ENCODE measurements at places on chromosomes 5 and 9.
A peak's percentile ranks its signal among the peaks of the same experiment; 100 is the strongest.

GRCh38 chr9:108994695-108995094 lies 18.6 kb downstream of the CTNNAL1 start:
- peak; percentile 52 for DNase-seq

DNA sequence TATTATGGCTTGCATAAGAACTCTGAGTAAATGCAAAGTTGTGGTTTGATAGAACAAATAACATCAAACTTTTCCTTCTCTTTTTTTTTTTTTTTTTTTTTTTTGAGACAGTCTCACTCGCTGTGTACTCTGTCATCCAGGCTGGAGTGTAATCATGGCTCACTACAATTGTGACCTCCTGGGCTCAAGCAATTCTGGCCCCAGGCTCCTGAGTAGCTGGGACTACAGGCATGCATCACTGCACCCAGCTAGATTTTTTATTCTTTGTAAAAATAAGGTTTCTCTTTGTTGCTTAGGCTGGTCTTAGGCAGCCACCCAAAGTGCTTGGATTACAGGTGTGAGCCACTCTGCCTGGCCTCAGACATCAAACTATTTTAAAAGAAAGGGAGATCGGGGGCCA lies 19.0 kb upstream of the PTGER4 start:
- no peak for DNase-seq

- DNase-seq, result peak; percentile 93
These were observed 16.6 kb upstream of the HEMGN start for GRCh38 chr9:97954550-97954989.

- no peak for DNase-seq
These were observed 30.1 kb downstream of the ITGA1 start for GRCh38 chr5:52817818-52818217.

DNA sequence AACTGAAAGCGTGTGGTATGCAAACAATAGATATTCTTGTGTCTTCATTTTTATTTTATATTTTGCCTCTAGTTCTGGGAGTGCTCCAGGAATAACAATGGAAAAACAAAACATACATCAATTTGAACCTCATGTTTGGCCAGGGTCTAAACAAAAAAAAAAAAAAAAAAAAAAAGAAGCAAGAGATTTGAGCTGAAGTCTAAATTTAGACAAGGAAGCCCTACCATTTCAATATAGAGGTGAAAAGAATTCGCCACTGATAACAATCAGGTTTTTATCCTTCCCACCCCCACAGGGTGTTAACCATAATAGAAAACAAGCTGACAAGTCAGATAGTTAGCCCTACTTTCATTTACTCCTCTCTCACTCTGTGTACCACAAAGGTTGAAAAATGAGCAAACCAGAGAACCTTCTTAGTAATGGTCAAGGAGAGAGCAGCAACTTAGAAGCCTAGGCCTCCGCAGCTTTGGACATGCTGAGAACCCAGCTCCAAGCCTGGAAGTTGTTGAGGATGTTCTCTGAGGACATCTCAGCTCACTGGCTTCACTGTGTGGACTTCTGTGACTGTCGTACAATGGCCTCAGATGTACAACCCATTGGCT lies 118.2 kb upstream of the HMHB1 start:
- DNase-seq, result no peak

DNA sequence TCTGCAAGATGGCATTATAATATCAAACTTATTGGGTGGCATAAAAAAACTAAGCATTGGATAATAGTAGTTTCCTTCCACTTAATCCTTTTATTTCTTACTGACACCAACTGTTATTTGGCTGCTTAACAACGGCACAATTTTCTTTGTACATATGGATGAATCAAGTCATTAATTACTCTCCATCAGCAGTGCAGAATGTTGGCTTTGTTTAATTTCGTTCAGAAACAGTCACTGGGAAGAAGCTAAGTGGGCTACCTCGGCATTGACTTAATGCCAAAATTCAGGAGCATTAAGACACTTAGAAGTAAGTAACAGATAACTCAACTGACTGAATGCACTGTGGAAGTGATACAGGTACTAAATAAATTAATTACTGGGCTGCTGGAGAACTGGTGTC lies 460.4 kb downstream of the CTNND2 start:
- no peak for DNase-seq

- no peak for DNase-seq
These were observed 96.2 kb downstream of the TAF11L14 start for GRCh38 chr5:17730421-17730820.

- peak; percentile 32 for DNase-seq
These were observed 114.7 kb upstream of the TXNDC8 start for GRCh38 chr9:110452227-110452801.

DNA sequence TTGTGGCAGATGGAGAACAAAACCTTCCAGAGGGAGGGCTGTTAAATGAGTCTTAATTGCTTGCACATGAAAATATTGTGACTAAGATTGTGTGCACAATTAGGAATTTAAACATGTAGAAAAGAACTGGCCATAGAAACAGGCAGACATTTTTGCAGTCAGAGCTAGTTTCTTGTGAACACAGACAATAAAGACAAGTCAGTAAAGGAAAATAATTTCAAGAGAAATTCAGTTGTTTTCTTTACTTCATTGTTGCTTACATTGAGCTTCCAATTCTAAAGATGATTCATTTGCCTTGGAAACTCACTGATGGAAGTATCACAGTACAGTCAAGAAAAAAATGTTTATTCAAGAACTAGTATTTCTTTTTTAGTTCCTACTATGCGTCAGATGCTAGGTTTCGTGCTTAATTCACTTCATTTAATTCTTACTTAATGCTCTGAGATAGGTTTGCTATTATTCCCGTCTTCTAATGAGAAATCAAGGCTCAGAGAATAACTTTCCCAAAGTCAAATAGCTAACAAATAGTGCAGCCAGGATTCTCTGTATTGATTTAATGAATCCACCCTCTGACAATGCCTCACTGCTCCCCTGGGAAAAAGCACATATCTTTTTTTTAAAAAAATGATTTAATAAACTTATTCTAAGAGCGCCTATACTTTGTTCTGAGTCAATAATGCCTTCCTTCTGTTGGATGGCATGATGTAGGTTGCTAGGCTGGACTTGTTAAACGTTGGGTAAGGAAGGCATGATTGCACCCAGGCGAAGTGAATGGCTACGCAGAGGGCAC lies 581.4 kb downstream of the RAB3C start:
- DNase-seq, result no peak

GRCh38 chr5:129199308-129199707 lies 104.8 kb downstream of the ISOC1 start:
- DNase-seq, result no peak

DNA sequence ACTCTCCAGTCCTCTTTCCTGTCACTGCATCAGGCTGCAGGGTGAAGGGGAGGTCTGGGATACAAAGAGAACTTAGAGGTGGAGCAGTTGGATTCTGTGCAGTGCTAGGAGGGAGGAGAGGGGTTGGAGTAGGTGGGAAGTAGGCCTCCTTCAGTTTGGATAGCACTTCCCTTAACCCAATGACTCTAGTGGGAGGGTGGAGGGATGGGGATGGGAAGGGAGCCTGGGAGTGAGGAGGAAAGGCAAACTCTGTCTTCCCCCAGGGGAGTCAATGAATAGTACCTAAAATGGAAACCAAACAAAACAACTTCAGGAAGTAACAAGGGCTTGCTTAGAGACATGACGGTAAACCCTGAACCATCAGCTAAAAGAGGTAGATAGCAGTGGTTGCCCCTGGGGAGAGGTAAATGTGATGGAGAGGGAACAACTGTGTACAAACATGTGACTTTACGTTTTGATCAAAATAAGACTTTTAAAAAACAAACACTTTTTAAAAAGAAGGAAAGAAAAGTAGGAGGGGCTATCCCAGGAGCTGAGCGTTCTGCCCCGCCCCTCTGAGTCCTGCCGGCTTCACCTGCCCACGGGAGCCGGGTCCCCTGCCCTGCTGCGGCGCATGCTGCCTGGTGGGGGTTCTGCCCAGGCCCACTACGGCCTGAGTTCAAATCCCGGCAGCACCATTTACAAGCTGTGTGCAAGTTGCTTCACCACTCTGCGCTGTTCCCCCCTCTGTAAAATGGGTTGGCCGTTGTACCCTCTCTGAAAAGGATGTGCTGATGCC lies 30.9 kb downstream of the GSN start:
- DNase-seq, result no peak

DNA sequence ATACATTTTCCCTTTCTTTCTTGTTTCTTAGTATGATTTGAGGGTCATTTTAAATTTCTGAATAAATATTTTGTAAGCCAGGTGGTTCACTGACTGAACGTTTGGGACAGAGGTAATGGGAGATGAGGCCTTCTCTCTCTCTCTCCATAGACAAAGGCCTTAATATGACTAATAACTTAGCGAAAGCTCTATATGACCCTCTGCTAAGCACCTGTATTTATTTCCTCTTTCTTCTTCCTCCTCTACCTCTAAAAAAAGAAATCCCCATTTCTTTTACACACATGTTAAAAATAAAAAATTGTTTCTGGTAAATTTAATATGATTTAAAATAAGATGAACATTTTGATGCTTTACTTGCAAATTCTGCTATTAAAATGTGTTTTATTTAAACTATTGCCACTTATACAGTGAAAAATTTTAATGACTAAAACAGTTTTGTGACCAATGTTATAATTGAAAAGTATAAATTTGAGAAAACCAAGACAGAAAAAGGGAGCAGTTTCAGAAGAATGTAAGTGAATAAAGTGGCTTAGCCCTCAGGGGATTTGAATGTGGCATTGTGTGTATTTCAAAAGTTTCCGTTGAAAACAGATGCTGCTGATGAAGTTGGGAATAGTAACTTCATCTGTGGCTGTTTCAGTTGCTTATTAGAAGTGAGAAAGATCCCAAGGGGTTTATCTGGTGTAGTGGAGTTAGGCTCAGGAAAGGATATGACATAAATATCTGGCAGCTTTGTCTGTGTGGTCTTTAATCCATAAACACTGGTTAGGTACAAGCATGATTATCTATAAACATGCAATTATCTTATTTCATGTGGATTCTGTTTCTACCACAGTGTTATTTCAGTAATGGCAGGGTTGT lies 128.6 kb upstream of the GRHPR start:
- DNase-seq, result peak; percentile 44

DNA sequence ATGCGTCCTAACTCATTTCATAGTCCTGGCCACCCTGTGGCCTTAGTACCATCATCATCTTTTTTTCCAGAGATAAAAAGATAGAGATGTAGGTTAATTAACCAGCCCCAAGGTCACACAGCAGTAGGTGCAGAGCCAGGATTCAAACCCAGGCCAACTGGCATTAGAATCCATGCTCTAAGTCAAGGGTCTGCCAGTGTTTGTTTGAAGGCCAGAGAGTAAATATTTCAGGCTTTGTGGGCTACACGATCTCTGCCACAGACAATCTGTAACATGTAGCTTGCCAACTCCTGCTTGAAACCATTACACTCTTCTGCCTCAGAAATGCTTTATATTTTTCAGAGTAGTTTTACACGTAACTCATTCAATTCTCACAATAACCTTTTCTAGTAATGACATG lies 119.6 kb downstream of the EFNA5 start:
- DNase-seq, result no peak

- DNase-seq, result no peak
These were observed 110.8 kb downstream of the ADRB2 start for GRCh38 chr5:148937239-148937638.

DNA sequence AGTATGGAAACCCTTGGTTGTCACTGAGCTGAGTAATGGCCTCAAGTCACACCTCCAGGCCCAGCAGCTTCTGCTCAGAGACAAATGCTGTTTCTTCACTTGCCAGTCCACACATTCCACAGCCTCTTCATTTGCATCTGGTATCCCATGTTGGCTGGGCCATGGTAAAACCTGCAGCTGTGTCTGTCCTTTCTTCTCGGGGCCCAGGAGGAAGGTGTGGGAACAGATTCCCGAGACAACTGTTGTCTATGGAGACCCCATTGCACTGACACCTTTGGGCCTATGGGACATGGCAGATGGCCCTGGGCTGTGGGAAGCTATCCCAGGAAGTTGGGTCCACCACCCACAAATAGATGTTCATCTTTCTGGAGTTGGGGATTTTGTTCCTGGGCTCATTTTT lies 85.1 kb downstream of the MACROH2A1 start:
- no peak for DNase-seq

DNA sequence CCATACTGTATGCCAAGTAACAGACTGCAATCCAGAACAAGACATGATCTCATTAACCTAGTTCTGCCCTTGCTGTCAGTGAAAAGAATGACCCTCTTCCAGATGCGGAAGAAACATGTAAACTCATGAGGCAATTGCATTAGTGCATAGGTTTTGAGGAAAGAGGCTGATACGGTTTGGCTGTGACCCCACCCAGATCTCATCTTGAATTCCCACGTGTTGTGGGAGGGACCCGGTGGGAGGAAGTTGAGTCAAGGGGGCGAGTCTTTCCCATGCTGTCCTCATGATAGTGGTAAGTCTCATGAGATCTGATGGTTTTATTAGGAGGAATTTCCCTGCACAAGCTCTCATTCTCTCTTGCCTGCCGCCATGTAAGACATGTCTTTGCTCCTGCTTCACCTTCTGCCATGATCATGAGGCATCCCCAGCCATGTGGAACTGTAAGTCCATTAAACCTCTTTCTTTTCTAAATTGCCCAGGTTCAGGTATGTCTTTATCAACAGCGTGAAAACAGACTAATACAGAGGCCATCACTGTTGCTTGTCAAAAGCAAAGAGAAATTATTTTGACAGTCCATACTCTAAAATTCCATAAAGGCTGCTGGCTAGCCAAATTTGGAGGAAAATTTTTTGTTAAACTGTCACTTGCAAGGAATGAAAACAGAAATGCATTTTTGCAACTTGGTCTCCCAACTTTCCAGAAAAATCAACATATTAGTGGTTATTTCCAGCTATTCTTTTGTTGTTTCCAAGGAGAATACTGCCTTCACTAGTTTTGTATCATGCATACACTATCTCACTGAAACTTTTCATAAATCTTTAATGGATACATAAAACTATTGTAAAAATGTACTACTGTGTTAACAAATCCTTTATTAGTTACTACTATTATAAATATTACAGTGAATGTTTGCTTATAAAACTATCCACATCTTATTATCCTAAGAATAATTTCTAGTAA lies 3.2 kb upstream of the ARL15 start:
- peak; percentile 67 for DNase-seq

- no peak for DNase-seq
These were observed 26.3 kb downstream of the CNTFR start for GRCh38 chr9:34563262-34563661.

DNA sequence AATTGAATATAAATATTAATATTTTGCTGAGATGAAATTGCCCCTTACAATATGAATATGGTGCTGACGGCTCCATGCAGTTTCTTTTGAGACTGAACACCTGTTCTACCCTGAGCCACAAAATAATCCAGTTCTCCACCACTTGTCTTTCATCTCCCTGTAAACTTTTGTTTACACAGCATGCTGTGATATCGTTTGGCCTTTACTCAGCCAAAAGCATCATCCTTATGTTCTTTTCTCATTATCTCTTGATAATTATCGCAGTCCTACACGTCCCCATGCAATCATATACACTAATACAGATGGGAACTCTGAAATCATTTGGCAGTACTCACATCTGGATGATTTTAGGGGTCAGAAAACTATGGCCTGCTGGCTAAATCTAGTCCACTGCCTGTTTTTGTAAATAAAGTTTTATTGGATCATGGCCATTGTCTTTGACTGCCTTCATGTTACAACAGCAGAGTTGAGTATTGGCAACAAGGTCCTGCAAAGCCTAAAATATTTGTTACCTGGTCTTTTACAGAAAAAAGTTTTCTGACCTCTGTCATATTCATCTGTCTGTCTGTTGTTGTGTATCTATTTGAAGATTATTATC lies 53.3 kb downstream of the AOPEP start:
- DNase-seq, result no peak

Data from hematopoietic multipotent progenitor cell treated with erythropoietin and hydrocortisone succinate and interleukin-3 and kit ligand, for 6 days (in vitro differentiated cells).